ENCODE measurements at places on chromosomes 1 and 21. TPM values are rescaled to one million over a fixed set of nuclear protein-coding genes. Genes with fewer than 3 reads are reported as not detected.

GRCh38 chr1:168261390-168261789 is 19.3 kb upstream of the TBX19 start:
- DNase-seq, result no peak
- no peaks in the 10 kb centered on the region for H3K4me1 ChIP-seq
- H3K4me3 ChIP-seq, result no peak overlapping the region
- H3K36me3 ChIP-seq, result no peaks in the 10 kb centered on the region
- H3K27me3 ChIP-seq, result no peaks in the 10 kb centered on the region

DNA sequence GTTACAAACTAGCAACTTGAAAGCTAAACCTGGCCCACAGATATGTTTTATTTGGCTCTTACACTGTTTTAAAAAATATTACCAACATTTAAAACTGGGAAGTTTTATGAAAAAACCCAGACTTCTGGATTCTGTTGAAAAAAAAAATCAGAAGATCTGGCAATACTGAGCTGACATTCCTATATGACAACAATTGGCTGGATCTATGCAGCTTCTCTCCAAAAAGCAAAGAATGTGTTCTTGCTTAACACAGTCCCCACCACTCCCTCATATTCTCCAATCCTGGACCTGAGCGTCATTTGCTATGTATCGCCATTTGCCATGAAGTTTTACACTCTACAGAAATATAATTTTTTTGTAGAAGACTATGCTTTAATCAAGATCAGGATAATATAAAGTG is 859.6 kb downstream of the LTN1 start:
- H3K36me3 ChIP-seq, result no peaks in the 10 kb centered on the region
- no peaks in the 10 kb centered on the region for H3K27me3 ChIP-seq
- no peak overlapping the region for H3K27ac ChIP-seq
- no peak for DNase-seq

DNA sequence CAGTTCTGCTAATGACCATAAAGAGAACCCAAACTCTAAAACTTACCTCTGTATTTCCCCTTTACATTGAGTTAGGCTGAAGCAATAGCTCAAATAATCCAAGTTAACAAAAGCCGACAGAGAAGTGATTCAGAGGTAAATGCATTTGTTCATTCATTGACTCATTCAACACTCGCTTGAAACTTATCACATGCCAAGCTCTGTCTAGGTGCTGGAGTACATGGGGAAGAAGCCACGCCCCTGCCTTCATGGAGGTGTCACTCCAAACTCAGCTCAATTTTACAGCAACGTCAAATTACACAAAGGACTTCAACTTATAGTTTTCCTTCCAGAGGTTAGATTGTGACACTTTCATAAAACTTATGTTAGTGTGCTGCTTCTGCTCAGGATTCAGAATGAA is 45.8 kb downstream of the SLC25A24 start:
- no peak overlapping the region for H3K4me3 ChIP-seq
- H3K27me3 ChIP-seq, result no peaks in the 10 kb centered on the region
- no peak for DNase-seq
- no peaks in the 10 kb centered on the region for H3K4me1 ChIP-seq

DNA sequence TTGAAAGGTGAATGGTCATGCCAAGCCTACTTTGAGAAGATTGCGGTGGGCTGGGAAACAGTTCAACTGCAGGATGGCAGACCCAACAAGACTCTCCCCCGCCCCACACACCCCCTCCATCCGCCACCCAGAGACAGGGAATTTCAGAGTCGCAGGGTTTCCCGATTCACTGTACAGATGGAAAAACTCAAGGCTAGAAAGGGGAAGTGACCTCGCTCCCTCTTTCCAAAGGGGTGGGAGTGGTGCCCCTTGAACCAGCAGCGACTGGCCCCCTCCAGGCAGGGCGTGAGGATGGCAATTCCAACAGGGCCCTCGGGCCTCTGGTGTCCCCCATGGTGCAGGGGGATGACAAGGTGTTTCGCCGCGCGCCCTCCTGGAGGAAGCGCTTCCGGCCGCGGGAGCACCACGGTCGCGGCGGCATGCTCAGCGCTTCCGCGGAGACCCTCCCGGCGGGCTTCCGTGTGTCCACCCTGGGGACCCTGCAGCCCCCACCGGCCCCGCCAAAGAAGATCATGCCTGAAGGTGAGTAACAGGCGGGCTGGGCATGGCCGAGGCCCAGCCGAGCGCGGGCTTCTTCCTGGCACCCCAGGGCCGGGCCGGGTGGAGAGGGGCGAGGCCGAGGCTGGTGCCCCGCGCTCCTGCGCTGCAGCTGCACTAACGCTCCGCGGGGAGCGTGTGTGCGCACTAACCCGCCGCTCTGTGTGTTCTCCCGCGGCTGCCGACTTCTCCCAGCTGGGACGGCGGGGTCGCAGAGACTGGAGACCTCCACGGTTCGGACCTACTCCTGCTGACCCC is 10.4 kb downstream of the MYOG start:
- no peaks in the 10 kb centered on the region for H3K4me1 ChIP-seq
- no peak overlapping the region for H3K4me3 ChIP-seq
- no peaks in the 10 kb centered on the region for H3K36me3 ChIP-seq
- peaks cover 9% of the 10 kb centered on the region for H3K27me3 ChIP-seq

DNA sequence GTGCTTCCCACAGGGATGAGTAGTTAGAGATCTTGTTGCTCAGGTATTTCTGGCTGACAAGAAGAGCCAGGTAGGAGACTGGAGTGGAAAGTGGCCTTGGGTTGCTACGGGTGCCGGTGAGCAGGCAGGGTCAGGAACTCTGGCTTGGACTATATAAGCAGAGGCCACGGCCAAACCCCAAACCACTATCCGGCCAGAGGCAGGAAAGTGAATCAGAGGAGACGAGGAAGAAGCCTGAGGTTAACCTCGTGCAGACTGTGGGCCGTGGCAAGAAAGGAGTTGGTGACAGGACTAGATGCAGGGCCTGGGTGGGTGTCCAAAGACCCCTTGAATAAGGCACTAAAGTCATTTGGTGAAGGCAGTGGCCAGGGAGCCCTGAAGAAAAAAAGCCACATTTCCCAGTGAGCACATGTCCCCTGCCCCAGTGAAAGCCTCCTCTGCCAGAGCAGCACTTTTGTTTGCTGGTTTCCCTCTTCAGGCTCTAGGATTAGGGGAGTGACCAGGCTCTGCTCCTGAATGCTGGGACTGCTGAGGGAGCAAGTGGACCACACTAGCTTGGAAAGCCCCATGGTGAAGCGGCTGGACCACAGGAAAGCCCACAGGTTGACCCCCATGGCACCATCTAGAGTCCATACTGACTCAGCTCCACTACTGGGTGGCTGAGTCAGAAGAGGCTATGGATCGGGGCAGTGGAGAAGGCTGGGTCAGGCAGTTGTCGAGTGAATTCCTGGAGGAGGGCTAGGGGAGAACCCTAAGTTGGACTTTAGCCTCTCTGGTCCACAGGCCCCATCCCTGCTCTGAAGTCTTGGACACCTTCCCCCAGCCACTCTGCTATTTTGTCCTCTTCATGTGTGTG is 23.4 kb downstream of the CSF1 start:
- no peak overlapping the region for H3K27ac ChIP-seq
- no peaks in the 10 kb centered on the region for H3K27me3 ChIP-seq
- no peak for DNase-seq
- H3K4me3 ChIP-seq, result no peak overlapping the region
- H3K4me1 ChIP-seq, result peaks cover 34% of the 10 kb centered on the region
- no peaks in the 10 kb centered on the region for H3K36me3 ChIP-seq

PER3 gene
- total RNA-seq, result 13.8 TPM

KCNN3 gene
- total RNA-seq, result 1.3 TPM

INAVA gene
- total RNA-seq, result not detected

COL8A2 gene
- 0.91 TPM for total RNA-seq

All from adrenal gland (tissue), 19 donors.